ENCODE measurements at places on chromosomes 3 and 15.

GRCh38 chr3:14248849-14249523, 70.4 kb downstream of the LSM3 start:
- no peak for DNase-seq

DNA sequence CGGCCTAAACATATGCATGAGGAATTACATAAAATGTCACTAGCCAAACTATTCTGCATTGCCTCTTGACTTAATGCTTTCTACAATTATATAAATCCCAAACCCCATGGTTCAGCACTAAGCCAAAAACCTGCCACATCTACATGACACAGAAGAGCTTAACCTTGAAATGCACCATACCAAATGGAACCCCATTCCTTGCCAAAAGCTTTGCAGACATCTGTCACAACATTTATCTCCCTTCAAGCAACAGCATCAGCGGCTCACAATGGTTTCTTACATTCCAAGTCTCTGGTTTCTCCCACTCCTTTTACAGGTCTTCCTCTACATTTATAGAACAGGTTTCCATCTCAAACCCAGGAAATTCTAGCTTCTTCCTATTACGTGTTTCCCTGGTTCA, 58.4 kb upstream of the GYG1 start:
- DNase-seq: no peak

GRCh38 chr15:74229686-74230085, 6.4 kb upstream of the CCDC33 start:
- no peak for DNase-seq

DNA sequence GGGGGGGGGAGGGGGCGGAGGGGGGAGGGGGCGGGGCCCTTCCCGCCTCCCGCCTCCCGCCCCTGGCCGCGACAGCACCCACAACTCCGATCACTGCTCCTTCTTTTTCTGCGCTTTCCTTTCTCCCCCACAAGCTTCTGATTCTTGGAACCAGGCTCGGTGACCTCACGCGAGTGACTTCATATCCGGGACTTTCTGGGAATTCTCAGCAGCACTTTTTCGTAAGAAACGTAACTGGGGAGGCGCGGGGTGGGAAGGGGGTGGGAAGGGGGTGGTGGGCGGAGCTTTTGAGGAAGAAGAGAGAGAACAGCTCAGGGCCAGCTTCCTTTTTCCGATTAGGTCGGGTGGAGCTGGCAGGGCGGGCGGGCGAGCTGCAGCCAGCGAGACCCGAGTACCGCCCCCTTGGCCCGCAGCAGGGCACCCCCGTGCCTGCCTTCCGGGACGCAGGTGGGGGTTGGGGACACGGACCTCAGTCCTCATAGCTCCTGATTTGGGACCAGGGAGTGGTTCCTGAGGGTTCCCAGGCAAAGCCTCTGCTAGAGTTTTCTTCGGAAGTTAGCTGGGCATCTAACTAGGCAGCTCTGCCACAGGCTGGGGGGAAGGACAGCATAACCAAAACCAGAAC, 14.6 kb downstream of the XIRP1 start:
- DNase-seq: no peak

GRCh38 chr3:172082269-172082668, 42.9 kb downstream of the FNDC3B start:
- DNase-seq: no peak

- DNase-seq: no peak
Observed at GRCh38 chr15:73688455-73688854, 4.3 kb downstream of the CD276 start.

- DNase-seq: no peak
Observed at GRCh38 chr3:192750201-192750600, 22.9 kb upstream of the FGF12 start.

- no peak for DNase-seq
Observed at GRCh38 chr3:151309566-151309965, 7.1 kb downstream of the GPR87 start.

DNA sequence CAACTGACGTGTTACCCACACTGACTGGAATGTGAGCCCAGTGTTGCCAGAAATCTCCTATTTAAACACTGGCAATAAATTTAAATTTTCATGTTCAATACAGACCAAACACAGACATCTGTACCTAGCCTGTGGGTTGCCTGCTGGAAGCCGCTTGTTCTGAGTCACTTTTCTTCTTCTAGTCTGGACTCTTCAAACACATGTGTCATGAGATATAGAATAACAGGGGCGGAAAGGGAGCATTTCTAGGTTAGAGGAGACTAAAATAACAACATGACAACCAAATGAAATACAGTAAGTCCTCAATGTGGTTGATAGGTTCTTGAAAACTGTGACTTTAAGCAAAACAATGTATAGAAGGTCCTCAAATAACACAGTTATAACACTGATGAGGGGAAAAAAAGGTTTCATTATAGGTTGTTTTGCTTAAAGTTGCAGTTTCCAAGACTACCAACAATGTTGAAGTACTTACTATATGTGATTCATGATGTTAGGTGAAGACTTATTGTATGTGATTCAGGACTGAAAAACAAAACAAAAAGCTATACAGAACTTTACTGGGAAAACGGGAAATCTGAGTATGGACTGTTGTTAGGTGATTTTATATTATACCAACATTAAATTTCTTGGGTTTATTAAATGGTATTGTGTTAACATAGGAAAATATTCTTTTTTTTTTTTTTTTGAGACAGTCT, 63.1 kb downstream of the PRKAR2A start:
- DNase-seq: no peak

GRCh38 chr3:134449951-134450350, 35.8 kb downstream of the ANAPC13 start:
- no peak for DNase-seq

DNA sequence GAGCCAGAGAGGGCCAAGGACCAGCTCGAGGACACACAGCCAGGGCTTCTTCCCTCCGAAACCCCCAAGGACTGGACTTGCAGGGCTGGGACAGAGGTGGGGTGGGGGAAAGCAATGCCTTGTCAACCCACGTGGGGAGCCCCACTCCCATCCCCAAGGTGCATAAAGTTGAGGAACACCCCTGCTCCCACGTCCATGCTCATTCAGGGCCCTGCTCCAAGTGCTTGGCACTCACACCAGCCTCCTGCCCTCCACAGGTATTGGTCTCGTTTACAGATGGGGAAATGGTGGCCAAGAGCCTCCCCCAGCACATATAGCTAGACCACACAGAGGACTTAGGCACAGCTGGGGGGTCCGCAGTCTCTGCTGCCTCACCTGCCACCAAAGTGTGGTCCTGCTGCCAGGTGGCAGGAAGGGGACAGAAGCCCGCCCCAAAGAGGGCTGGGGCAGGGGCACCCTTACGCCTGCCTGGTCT, 50.5 kb upstream of the CSPG4 start:
- DNase-seq: no peak

DNA sequence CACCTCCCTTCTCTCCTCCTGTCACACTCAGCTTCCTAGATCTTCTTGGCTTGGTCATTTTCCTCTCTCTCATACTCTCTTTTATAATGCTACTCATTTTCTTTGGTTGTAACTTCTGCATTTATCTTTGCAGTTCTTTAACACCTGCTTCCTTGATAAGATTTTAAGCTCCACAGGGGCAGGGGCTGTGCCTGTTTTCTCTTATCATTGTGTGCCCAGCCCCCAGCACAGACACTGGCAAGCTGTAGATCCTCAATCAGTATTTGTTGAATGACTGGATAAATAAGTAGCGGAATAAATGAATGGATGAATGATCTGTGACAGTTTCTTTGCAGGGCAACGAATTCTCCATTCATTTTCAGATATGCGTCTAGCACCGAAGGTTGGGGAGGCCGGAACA, 64.3 kb upstream of the MEX3B start:
- no peak for DNase-seq

DNA sequence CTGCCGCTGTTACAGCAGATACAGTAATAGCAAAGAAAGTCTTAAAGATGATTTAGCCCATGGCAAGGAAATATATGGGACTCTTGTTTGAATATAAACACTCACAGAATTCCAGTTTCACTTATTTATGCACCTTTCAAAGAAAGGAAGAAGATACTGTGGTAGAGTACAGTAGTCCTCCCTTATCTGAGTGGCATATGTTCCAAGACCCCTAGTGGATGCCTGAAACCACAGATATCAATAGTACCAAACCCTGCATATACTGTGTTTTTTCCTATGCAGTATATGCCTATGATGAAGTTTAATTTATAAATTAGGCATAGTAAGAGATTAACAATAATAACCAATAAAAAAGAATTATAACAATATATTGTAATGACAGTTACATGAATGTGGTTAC, 8.2 kb downstream of the MAP2K1 start:
- no peak for DNase-seq

DNA sequence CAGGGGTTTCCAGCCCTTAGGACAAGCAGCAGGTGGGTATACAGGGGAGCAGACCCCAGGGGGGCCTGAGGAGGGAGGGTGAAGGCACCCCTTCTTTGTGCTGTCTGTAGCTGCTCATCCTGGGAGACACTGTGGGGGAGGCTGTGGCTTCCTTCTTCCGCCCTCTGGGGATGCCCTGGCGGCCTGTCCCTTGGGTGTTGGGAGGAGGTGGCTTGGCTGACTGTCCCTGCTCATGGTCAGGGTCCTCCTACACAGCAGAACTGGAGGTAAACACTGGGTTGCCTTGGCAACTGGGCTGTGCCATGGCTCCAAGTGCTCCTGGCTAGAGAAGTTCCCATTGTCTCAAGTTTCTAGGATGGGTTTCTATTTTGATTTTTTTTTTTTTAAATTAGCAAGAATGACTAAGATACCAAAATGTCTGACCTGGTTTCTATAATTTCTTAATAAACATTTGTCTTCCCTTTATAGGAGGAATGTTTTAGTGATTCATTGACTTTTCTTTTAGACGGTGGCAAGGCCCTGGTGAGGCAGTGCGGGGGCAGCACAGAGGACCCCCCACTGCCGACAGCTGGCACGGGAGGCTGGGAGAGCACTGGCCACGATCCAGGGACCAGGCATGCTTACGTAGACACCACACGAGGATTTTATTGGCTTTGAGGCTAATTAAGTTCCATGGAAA, 12.4 kb downstream of the KLF13 start:
- DNase-seq: no peak

- DNase-seq: no peak
Observed at GRCh38 chr3:197001972-197002700, 27.5 kb downstream of the MELTF start.

GRCh38 chr3:128684986-128685726, 34.5 kb upstream of the RPN1 start:
- no peak for DNase-seq

DNA sequence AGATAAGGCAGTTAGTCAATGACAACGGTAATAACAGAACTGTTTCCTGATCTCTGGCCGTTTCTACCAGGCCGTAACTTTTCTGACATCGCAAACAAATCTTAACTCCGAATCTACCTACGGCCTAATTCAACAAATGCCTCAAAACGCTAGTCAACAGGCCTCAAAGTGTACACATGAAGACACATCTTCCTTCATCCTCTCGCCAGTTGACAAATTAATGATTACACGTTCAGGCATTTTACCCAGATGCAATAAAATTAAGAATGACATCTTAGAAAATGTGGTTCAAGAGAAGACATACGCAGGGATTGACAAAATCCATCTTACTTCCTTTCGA, 1.5 kb downstream of the SFMBT1 start:
- DNase-seq: no peak

GRCh38 chr15:63473007-63473748, 31.2 kb upstream of the USP3 start:
- DNase-seq: no peak

DNA sequence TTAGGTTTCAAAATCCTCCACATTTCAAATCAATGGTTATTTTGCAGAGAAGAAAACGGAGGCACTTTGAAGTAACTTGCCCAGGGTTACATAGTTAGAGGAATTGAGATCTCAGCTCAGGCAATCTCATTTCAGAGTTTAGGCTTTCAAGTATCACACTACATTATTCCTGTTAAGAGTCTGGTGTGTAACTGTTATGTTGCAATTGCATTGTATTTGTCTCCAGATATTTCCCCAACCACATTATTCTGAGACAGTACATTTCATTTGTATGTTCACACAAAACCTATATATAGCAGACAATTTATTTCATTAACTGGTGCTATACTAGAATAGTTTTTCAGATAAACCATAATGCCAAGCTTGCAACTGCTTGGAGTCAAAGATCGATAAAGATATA, 154.2 kb upstream of the TSPAN3 start:
- DNase-seq: no peak

GRCh38 chr3:3110299-3110630, at the start of gene IL5RA:
IL5RA (minus strand) TSS chr3:3110374; CDS start chr3:3104984, 5,390 bp downstream.
- DNase-seq: no peak

- no peak for DNase-seq
Observed at GRCh38 chr15:75597667-75598341, 18.7 kb upstream of the PTPN9 start.

Measured in cortex of kidney (tissue), 1 donor.